Stimulated activated CD8-positive, alpha-beta memory T cell treated with anti-CD3 and anti-CD28 coated beads, Interleukin-7, amount 100 ng/mL, for 1 hour (primary cell): ENCODE measurements at places on chromosomes 12 and 14.

GRCh38 chr12:59059088-59059935 is 139.0 kb upstream of the LRIG3 start:
- no peak for DNase-seq

DNA sequence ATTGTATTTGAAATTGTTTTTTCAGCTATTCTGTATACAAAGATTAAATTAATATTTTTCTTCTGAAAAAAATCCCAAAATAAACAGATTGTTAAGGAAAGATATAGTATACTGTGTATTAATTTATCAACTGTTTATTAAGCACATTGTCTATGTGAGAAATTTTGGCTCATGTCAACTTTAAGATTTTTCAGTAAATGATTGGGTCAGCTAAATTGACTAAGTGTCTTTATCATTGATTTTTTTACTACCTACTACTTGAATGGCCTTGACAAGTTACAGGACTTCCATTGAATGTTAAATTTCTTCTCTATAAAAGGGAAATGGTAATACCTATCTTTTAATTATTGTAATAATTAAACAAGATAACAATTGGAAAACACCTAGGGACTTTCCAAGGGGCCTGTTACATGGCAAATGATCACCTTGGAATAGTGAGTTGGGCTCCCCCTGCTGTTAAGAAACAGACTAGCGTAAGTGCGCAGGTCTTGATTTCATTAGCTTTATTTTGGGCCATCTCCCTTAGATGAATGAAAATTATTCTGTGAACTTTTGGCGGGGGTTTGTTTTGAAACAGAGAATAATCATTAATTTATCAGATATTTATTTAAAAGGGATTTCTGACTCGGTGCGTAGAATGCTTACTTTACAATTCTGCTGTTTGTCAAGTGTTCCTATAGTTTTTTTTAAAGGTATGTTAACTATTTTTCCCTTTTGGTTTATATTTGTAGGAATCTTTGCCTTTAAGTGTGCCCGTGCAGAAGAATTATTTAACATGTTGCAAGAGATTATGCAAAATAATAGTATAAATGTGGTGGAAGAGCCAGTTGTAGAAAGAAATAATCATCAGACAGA is 14.5 kb upstream of the CCT2 start:
- peak; percentile 1 for DNase-seq

GRCh38 chr12:3129301-3130056 is 52.3 kb downstream of the TSPAN9 start:
- no peak for DNase-seq

DNA sequence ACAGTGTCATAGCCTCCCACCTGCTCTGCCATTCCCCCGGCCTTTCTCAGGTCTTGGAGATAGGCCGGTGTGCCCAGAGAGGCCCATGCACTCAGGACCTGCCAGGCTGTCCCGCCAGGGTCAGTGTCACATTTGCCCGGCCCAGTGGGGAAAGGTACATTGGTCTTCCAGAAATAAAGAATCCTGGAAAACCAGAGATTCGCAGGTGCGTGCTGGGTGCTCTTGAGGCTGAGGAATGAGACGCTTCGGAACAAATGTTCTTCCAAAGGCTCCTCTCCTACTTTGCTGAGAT is 205.8 kb upstream of the RTL1 start:
- DNase-seq: no peak

GRCh38 chr12:16586350-16587109 is 19.4 kb downstream of the LMO3 start:
- no peak for DNase-seq

DNA sequence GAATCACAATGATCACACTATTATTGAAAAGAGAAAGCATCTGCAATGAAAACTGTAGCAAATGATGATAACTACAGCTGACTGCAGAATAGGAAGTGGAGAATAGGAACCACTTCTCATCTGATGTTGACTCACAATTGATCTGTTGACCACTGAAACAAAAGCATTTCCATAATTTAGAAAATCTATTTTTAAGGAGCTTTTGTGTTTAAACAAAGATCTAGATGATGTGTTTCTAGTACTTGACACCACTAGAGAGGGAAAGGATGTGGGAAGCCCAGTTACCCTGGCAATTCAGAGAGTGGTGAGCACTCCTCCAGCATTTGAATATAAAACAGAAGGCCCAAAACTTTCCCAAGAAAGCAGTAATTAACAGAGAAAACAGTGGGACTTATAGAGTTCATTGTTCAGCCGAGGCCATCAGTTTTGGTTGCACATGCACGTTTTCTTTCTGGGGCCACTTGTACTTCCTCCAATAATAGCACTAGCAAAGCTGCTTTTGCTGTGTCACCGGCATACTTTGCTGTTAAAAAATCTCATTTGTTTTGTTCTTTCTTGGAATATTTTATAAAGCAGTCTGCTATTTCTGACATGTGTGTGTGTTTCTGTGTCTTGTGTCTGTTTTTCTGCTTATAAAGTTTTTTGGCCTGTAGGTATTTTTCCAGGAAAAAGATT is 76.1 kb upstream of the HECTD1 start:
- DNase-seq: no peak

GRCh38 chr14:93951635-93952540 is 24.5 kb downstream of the ASB2 start:
- DNase-seq: no peak

GRCh38 chr12:11136075-11136474 is 1.6 kb upstream of the TAS2R30 start:
- no peak for DNase-seq
